Neural progenitor cell (in vitro differentiated cells): ENCODE measurements at places on chromosomes 6 and 20.
A peak's percentile ranks its signal among the peaks of the same experiment; 100 is the strongest.

DNA sequence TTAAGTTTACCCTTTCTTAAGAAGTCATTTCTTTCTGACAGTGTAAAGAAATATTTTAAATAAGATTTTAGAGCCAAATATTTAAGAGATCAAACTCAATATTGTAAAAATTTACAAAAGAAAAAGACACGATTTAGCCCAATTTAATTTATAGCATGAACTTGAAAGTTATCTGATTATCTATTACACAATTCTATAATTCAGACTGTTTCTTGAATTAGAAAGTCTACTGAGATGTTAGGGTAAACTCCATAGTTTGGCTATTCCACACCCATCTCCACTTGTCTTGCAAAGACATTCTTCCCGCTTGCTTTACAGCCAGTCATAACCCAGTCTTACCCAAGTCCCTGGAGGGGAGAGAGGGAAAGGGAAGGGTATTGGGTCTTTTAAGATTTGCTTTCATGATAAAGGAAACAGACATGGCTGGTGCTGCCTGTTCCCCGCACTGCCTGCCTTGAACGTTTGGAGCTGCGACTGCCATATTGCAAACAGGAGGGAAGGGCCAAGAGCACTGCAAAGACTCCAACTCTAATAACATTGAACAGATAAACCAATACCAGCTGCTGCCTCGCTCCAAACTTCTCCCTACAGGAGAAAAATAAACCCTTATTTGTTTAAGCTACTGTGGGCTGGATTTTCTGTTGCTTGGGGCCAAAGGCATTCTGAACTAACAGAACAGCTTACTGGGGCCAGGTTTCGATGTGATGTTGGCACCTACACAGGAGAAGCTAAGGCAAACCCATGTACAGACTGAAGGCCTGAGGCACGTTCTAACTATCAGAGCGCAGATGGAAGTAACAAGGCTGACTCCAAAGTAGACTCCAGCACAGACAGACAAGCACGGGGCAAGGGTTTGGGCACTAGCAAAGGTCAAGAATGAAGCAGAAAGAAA lies 552.3 kb upstream of the JARID2 start:
- peak; percentile 16 for DNase-seq

DNA sequence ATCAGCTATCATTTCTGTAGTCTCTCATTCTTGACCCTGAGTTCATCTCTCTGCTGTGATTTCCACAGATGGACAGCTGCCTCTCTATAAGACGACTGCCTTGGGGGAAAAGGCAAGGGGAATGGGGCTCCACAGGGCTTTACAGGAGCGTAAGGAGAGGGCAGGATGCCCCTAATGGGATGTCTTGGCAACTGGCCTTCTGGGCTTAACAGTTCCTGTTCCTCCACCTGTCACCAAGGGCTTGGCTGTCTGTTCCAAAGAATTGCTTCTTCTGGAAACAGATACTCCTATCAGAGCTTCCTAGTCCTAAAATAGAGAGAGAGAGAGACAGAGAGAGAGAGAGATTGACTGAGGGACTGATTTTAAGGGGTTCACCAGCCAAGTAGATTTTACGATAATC lies 181.9 kb downstream of the TMEM200A start:
- peak; percentile 5 for DNase-seq

GRCh38 chr20:20317195-20317594 lies 50.7 kb upstream of the INSM1 start:
- no peak for DNase-seq

GRCh38 chr20:56769921-56770600 lies 141.0 kb downstream of the TFAP2C start:
- DNase-seq: no peak

- DNase-seq: no peak
Measured at GRCh38 chr6:160692369-160692959, 9.6 kb upstream of the PLG start.

DNA sequence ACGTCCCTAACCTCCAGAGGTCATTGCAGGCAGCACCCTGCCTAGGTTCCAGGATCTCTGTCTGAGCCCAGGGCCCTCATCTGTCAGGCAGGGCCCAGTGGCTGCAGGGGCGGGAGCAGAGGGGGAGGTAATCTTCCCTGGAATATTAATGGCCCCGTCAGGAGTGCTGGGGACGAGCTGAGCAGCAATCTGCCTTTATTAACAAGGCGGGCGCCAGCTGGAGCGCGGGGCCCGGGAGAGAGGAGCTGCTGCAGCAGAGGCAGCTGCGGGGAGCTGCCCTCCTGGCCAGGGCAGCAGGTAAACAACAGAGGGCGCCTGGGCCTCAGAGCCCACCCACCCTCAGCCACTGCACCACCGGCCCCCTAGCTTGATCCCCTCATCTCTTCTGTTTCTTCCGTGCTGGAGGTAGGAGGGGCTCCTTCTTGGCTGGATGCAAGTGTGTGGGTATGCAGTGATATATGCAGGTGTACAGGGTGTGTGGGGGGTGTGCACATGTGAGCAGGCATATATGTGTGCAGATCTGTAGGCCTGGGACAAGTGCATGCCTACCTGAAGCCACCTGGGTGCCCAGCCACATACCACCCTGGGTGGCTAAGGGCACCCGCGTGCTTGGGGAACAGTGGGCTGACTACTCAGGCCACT lies 131.8 kb upstream of the MLN start:
- DNase-seq: peak; percentile 49

GRCh38 chr20:35007413-35007812 lies 51.7 kb downstream of the MYH7B start:
- no peak for DNase-seq

- DNase-seq: no peak
Measured at GRCh38 chr20:49824206-49824605, 11.6 kb downstream of the SLC9A8 start.

DNA sequence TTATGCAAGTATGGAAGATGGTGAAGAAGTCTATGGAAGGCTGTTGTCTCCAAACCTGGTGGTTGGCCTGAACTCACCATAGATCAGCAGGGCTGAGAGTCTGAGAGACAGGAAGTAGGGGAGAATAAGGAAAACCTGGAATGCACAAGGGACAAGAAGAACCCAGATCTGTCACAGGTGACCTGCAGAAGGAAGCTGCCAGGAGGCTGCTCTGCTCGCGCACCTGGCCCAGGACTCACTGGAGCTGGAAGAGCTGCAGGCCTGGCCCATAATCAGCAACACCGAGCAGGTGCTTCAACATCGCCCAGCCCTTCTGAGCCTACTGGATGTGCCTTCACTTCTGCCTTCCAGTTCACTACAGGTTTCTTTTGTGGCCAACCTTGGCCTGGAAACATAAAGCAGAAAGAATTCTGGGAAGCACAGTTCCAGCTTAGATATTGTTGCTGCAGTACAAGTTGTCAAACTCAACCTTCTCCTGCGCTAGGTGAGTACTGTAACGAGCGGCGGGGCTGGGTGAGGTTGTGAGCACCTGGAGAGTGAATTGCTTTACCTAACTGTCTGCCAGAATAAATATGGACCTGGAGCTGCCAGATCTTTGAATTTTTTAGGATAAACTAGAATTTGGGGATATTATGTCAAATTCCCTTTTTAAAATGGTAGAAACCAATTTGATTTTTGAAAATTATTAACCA lies 82.4 kb downstream of the CDH26 start:
- no peak for DNase-seq

DNA sequence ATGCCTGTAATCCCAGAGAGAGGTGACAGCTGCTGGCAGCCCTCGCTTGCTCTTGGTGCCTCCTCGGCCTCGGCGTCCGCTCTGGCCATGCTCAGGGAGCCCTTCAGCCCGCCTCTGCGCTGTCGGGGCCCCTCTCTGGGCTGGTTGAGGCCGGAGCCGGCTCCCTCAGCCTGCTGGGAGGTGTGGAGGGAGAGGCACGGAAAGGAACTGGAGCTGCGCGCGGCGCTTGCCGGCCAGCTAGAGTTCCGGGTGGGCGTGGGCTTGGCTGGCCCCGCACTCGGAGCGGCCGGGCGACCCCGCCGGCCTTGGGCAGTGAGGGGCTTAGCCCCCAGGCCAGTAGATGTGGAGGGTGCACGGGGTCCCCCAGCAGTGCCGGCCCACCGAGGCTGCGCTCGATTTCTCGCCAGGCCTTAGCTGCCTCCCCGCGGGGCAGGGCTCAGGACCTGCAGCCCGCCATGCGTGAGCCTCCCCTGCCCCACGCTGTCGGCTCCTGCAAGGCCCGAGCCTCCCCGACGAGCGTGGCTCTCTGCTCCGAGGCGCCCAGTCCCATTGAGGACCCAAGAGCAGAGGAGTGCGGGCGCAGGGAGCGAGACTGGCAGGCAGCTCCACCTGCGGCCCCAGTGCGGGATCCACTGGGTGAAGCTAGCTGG lies 34.6 kb downstream of the C6orf52 start:
- peak; percentile 39 for DNase-seq

DNA sequence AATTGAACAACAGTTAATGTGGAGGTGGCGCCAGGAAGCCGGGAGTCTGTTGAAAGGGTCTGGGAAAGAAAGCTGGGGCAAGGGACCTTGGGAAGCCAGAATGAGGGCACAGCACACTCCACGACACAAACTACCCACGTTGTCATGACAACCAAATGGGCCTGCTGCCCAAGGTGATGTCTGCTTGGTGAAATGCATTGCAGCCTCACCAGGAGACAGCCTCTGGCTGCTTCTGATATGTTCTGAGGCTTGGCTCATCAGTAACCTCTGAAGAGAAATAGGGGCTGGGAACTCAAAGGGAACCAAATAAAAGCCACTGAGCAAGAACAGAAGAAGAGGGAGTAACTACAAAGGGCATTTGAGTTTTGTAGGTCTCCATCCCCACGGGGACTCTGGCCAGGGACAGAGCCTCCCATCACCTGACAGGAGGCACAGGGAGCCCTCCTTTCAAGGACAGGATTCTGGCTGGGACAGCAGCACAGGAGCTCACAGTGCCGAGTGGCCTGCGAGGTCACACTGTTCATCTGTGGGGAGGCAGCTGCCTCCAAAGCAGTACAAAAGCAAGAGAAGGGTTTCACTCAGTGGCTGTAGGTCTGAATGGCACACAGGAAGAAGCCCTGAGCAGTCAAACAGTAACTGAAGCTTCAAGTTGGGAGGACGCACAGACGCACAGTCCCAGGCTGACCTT lies 44.6 kb upstream of the KCNK16 start:
- DNase-seq: no peak

- DNase-seq: no peak
Measured at GRCh38 chr6:41492261-41492891, 53.8 kb upstream of the FOXP4 start.

DNA sequence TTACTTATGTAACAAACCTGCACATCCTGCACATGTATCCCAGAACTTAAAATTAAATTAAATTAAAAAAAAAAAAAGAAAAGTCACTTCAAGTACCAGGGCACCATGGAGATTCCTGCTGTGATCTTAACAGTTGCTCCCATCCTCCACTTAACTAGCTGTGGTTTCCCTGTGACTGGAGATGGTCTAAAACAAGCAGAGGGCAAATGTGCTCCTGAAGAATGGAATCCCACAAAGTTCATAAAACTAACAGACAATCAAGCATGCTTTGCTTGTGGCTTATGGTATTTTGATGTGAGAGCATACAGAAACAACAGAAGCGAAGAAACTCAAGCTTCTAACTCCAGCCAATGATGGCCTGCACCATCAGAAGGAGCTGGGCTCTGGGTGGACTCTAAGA lies 153.6 kb upstream of the KCNK16 start:
- no peak for DNase-seq

DNA sequence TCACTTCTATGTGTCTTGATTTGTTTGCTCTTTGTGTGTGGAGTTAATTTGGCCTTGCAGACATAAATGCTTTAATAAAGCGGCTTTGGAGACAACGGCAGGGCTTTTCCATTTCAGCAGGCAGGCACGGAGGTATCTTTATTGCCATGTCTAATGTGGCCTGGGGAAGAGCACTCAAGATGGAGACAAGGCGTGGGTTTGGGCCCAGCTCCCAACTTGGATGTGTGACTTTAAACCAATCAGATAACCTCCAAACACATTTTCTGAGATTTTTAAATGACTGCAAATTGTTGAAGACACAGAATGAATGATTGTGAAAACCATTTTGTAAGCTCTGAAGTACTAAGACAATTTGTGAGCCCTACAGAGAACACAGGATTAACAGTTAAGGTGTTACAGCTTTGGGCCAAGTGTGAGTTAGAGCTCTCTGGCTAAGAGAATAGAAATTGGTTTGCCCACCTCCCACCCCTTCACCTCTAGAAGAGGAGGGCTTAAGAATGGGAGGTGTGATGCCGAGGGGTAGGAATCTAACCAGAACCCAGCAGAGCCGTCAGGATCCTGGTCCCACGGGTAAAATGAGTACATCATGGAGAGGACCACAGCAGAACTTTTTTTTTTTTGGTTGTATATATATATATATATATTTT lies 9.0 kb downstream of the DYNLT1 start:
- DNase-seq: no peak

DNA sequence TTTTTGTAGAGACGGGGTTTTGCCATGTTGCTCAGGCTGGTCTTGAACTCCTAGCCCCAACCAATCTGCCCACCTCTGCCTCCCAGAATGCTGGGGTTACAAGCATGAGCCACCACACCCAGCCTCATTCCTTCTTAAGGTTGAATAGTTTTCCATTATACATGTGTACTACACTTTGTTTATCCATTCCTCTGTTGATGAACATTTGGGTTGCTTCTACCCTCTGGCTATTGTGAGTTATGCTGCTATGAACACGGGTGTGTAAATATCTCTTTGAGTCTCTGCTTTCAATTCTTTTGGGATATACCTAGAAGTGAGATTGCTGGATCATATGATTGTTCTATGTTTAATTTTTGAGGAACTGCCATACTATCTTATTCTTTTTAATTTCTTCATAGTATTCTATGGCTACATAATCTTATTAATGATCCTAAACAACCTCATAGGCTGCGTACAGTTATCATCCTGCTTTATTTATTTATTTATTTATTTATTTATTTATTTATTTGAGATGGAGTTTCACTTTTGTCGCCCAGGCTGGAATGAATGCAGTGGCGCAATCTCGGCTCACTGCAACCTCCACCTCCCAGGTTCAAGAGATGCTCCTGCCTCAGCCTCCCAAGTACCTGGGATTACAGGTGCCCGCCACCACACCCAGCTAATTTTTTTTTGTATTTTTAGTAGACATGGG lies 49.2 kb upstream of the TLDC2 start:
- no peak for DNase-seq

DNA sequence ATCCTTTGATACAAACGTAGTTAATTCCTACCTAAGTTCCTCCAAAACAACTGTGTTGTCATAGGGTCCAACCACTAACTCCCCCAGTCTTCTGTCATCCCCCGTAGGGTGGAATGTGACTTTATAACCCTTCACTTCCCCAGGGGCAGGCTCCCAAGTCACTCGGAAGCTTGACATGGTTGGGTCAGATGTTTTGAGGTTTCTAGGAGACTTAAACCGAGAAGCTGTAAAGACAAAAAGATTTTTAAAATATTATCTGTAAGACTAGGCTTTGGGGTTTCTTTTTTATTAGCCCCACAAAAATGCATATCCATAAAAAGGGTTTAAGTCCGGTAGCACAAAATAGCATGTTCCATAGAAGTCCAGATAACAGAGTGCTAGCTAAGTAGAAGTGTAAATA lies 50.2 kb downstream of the COL12A1 start:
- DNase-seq: no peak

DNA sequence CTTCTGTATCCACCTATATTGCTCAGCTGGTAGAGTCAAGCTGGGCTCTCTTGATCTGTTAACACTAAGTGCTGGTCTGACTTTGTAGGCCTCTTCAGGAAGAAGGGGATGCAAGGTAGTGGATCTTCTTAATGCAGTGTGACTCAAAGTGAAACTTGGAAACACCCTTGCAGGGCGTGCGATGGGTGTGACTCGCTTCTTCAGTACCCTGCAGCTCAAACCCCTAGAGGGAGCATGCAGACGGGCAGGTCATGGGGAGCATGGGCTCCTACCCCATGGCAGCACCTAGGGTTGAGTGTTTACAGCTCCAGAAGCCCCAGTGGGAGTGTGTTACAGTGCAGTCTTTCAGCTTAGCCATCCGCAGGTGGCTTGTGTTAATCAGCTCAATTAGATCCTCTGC lies 757 bp upstream of the SAMD3 start:
- DNase-seq: no peak
